ENCODE measurements at places on chromosomes 2 and 18. TPM values are rescaled to one million over a fixed set of nuclear protein-coding genes. Genes with fewer than 3 reads are reported as not detected.

The ALK gene
- total RNA-seq, result not detected

The TUBA3E gene
- total RNA-seq, result not detected

The ATP6V1C2 gene
- total RNA-seq, result not detected

The CHRNG gene
- total RNA-seq, result not detected

The INHBB gene
- total RNA-seq, result not detected

The SPATA3 gene
- not detected for total RNA-seq

The CCDC178 gene
- not detected for total RNA-seq

The BOLL gene
- total RNA-seq, result not detected

The TCF23 gene
- not detected for total RNA-seq

The CRYGD gene
- total RNA-seq, result not detected

The IL1RL2 gene
- 2.1 TPM for total RNA-seq

The CRYGC gene
- total RNA-seq, result not detected

The SMARCAL1 gene
- 13.1 TPM for total RNA-seq

The MFSD6 gene
- total RNA-seq, result 22.4 TPM

The PFN4 gene
- 0.39 TPM for total RNA-seq

The MC5R gene
- total RNA-seq, result not detected

The UNC80 gene
- total RNA-seq, result not detected

The SH3RF3 gene
- 0.57 TPM for total RNA-seq

The IMPACT gene
- total RNA-seq, result 41.9 TPM

The ATP6V1B1 gene
- total RNA-seq, result not detected

The GALNT1 gene
- total RNA-seq, result 76.2 TPM

The EIF4E2 gene
- 65.3 TPM for total RNA-seq

The MARCHF4 gene
- total RNA-seq, result 0.72 TPM

The SP5 gene
- not detected for total RNA-seq

The SCN7A gene
- not detected for total RNA-seq

The RFX8 gene
- total RNA-seq, result 0.08 TPM

The DLGAP1 gene
- total RNA-seq, result not detected

The LDAH gene
- 9.9 TPM for total RNA-seq

The VPS54 gene
- total RNA-seq, result 16.8 TPM

The MATN3 gene
- total RNA-seq, result 3.7 TPM

The FIGN gene
- total RNA-seq, result 0.70 TPM

The TNS1 gene
- total RNA-seq, result 0.39 TPM

The KLHL29 gene
- total RNA-seq, result 7.0 TPM

The KIAA2012 gene
- not detected for total RNA-seq

The KCNS3 gene
- total RNA-seq, result 20.9 TPM

The TLX2 gene
- 0.08 TPM for total RNA-seq

The ABCB6 gene
- total RNA-seq, result 9.5 TPM

The RNF125 gene
- 1.5 TPM for total RNA-seq

The SERPINB3 gene
- 9.4 TPM for total RNA-seq

The AKAIN1 gene
- not detected for total RNA-seq

The ANKRD36 gene
- total RNA-seq, result 8.9 TPM

The ZNF385B gene
- total RNA-seq, result not detected

The GPR35 gene
- not detected for total RNA-seq

The PSMA8 gene
- total RNA-seq, result not detected

The LBH gene
- 2.4 TPM for total RNA-seq

The CELF4 gene
- not detected for total RNA-seq

The CPS1 gene
- 14.5 TPM for total RNA-seq

The GCG gene
- total RNA-seq, result not detected

The ANKRD53 gene
- not detected for total RNA-seq

The PROM2 gene
- total RNA-seq, result 5.9 TPM

The FASTKD2 gene
- 28.0 TPM for total RNA-seq

The DSG3 gene
- total RNA-seq, result 72.8 TPM

The SP100 gene
- total RNA-seq, result 42.9 TPM

The WIPF1 gene
- total RNA-seq, result 1.3 TPM

The SCYGR3 gene
- not detected for total RNA-seq

The MOGAT1 gene
- total RNA-seq, result not detected

The ACVR1C gene
- 0.30 TPM for total RNA-seq

The ZNF396 gene
- total RNA-seq, result 0.08 TPM

Data from hair follicular keratinocyte (primary cell).